ENCODE measurements at places on chromosomes 5 and 9.

DNA sequence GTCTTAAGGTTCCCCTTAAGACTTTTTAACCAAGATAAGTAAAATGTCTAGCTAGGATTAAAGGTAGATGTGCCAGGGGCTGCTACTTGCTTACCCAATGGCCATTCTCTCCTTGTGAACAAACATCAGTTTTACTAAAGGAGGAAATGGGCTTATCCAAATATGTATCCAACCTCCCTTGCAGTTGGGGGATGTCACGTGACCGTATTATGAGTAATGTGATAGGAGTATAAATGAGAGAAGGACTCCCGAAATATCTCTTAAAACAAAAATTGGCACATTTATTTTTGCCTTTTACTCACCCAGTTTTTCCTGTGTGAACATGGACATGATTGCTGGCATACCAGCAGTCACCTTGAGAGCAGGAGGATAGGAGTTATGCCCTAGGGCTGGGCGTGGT lies 247.9 kb downstream of the NFIB start:
- no peak for DNase-seq

DNA sequence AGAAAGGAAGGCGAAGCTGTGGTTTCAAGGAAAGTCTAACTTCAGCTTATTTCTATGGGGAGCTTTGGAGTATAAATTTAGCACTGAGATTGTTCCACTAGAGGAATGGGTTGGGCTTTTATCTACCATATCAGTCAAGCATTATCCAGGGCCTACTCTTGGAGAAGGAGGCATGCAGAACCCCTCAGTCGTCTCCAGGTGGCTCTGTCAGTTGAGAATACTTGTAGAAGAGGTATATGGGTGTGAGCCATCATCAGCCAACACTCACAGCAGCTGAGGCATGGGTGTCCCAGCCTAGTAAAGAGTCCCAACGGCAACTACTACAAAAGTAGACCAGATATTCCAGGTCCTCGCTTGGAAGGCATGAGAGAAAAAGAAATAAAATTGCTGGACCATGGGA lies 548.5 kb upstream of the GRAMD2B start:
- DNase-seq, result no peak

DNA sequence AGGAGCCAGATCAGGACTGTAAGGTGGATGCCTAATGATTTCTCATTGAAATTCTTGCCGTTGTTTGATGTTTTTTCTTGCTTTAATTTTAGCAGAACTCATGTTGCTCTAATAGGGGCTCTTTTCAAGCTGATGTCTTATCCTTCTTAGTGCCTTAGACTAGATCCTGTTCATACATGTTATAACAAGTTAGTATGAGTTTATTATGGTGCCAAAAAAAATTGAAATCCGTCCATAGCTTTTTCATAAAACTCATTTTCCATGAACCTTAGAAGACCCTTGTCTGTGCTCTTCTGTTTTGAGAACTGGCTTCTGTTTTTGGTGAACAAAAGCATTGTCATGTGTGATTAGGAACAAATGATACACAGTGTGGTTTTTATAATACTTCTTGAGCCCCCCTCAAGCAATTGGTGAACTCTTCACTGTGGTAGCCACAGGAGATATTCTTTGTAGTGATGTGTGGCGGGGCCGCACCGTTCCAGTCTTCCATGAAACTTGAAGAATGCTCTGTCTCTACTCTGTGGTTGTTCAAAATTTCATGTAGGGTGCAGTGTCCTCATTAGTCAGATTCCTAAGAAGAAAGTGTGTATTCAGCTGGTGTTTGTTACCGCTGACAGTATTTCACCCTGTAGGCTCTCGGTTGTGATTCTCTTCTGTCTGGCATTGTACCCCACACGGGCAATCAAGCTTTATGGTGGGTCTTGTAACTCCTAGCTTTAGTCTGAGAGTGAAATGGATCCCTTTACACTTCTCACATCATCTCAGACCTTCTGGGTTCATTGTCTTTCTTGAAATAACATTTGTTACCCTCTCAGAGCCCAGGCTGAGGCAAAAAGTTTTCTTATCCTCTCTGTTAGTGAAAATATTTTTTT lies 10.7 kb downstream of the OTULIN start:
- no peak for DNase-seq

- DNase-seq, result no peak
Observed at GRCh38 chr5:88944751-88945531, 62.0 kb upstream of the MEF2C start.

- no peak for DNase-seq
Observed at GRCh38 chr5:159605585-159605984, 275.3 kb upstream of the IL12B start.

DNA sequence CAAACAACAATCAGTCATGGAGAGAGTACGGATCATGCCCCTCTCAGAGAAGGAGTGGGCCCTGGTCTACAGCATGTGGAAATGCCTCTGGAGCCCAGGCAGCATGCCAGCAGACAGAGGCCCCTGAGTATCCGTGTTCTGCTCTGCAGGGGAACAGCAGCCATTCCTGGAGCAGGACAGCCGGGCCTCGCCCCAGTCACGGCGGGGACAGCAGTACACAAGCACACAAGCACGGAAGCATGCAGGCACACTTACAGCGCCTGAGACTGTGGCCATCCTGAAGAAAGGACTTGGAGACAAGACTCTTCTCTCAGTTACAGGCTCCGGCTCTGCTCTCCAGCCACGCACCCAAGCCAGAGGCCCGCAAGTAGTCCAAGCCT lies 102.6 kb upstream of the ALDH1B1 start:
- no peak for DNase-seq

GRCh38 chr5:73365301-73365853 lies 83.2 kb downstream of the FOXD1 start:
- no peak for DNase-seq

GRCh38 chr9:131732061-131732526 lies 7.8 kb downstream of the RAPGEF1 start:
- peak; percentile 69 for DNase-seq

DNA sequence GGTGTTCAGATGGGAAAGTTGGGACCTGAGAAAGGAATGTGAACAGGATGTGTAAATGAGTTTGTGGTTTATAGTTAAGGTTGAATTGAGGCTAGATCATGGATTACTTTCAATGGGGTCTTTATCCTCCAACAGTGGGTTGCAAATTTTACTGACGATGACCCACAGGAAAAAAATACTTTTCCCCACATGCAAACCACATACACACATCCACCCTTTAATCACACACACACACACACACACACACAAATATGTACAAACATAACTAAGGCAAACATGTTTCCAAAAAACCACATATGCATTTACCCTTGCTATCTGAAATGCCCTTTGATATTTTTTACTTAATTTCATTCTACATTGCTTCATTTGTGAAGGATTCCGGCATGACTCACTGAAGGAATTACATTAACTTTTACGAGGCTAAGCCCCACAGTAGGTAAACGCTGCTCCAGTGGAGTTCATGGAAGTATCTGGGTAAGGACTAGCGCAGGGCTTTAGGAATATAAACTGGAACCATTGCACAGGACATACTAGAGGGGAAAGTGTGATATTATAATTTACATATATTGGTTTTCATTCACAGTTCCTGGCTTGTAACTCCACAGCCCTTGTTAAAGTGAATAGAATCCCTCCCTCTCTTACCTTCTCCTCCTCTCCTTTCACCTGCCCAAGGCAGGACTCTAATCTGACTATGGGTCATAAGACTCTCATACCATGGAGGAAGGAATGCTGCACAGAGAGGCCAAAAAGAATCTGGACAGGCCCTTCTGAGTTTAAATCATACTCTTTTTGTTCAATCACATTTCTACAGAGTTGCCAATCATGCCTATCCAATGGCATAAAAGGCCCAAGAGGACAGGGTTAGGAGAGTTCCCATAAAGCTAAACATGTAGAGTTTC lies 8.5 kb upstream of the SPEF2 start:
- DNase-seq, result no peak

DNA sequence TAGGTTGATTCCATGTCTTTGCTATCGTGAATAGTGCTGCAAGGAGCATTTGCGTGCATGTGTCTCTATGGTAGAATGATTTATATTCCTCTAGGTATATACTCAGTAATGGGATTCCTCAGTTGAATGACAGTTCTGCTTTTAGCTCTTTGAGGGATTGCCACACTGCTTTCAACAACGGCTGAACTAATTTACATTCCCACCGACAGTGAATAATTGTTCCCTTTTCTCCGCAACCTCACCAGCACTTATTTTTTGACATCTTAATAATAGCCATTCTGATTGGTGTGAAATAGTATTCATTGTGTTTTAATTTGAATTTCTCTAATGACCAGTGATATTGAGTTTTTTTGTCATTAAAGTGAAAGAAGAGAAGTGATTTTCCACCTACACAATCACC lies 18.5 kb downstream of the IFNA5 start:
- no peak for DNase-seq

GRCh38 chr9:26229324-26230054 lies 551.2 kb upstream of the TUSC1 start:
- DNase-seq, result no peak

- no peak for DNase-seq
Observed at GRCh38 chr5:154506716-154507080, 28.7 kb upstream of the HAND1 start.

DNA sequence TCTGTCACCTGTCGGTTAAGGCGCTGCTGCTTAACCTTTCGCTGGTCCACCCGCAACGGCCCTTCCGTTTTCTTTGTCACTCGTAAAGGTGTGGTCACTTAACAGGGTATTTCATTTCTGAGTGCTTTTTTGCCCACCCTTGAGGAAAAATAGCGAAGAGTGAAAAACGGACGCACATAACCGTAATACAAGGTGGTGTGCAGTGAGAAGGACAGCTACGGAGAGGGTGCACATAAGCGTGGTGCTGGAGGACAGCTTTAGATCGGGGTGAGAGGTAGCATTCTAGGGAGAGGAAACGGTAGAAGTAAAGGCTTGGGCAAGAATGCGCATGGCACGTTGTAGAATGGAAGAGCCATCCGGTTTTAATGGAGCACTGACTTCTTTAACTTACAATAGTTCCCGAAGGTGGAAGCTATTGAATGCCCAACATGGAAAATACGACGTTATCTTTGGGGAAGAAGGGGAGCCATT lies 761 bp downstream of the CCT5 start:
- no peak for DNase-seq

- DNase-seq, result peak; percentile 47
Observed at GRCh38 chr5:1011226-1011631, 2.6 kb downstream of the NKD2 start.
